ENCODE measurements at places on chromosomes 7 and 10.

GRCh38 chr7:93307943-93308342, 75.8 kb downstream of the VPS50 start:
- no peak for DNase-seq

DNA sequence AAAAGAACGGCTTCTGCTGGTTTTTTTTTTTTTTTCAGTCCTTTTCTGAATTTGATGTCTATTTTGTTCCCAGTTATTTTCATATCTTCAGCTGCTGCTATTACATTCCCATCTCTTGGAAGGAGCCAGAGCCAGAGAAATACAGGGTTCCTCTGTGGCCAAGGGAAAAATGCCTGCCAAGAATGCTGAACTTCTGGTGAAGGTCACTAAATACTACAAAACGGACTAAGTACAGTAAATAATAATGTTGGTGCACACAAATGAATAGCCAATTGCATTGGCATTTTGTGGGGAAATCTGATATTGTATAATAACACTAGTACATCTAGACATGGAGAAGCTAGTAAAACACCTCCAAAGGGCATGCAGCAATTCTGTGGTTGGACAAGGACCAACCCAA, 56.3 kb upstream of the ZEB1 start:
- no peak for DNase-seq

DNA sequence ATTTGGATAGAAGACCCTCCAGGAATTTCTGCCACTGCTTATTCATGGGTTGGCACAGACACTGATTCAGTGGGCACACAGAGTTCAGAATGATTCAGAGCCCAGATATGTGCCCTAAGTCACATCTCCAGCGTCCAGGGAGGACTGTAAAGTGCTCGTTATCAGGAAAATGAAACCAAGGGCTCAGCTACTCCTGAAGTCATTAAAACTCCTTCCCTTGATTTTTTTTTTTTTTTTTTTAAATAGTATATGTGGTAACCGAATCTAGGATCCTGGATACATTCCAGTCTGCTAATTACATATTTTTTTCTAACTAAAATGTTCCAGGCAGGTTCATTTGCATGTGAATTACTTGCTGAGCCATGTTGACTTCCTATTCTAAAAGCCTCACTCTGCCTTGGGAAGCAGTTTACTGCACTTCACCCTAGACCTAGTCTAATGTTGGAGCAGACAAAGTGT, 34.7 kb downstream of the MET start:
- peak; percentile 67 for DNase-seq

GRCh38 chr10:11180228-11180627, 162.6 kb downstream of the CELF2 start:
- DNase-seq = no peak

DNA sequence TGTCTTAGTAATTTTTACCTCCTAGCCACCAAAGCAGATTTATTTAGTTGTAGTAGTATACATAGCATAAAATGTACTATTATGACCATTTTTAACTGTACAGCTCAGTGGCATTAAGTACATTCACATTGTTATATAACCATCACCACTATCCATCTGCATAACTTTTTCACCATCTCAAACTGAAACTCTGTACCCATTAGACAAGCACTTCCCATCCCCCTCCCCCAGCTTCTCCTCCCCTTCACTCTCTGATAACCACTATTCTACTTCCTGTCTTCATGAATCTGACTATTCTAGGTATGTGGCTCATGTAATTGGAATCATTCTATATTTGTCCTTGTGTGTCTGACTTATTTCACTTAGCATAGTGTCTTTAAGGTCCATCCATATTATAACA, 71.9 kb downstream of the MRPL32 start:
- DNase-seq = no peak

- no peak for DNase-seq
Observed at GRCh38 chr10:128369101-128369650, 243.0 kb upstream of the MKI67 start.

GRCh38 chr7:8998762-8999161, 565.4 kb downstream of the NXPH1 start:
- no peak for DNase-seq

DNA sequence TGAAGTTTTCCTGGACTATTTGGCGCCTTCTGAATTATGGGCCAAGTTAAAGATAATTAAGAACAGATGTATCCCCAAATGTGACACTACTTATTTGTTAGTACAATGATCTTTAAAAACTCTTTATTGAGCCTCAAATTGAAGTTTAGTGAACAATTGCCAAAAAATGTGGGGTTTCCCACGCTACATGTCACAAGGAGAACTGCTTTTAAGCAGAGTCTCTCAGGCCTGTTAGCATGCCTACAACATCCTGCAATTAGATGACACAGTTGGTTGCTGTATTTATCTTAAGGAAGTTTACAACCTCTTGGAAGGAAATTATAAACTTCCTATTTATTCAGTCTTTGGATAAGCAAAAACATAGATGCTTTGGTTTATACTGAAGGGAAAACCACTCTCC, 733.0 kb downstream of the TNS3 start:
- peak; percentile 10 for DNase-seq

- DNase-seq = no peak
Observed at GRCh38 chr7:159145490-159145855, 806 bp upstream of the VIPR2 start.

- no peak for DNase-seq
Observed at GRCh38 chr10:31602541-31603234, 283.7 kb downstream of the ZEB1 start.

- DNase-seq = no peak
Observed at GRCh38 chr7:77867537-77867865, 68.9 kb downstream of the PHTF2 start.

DNA sequence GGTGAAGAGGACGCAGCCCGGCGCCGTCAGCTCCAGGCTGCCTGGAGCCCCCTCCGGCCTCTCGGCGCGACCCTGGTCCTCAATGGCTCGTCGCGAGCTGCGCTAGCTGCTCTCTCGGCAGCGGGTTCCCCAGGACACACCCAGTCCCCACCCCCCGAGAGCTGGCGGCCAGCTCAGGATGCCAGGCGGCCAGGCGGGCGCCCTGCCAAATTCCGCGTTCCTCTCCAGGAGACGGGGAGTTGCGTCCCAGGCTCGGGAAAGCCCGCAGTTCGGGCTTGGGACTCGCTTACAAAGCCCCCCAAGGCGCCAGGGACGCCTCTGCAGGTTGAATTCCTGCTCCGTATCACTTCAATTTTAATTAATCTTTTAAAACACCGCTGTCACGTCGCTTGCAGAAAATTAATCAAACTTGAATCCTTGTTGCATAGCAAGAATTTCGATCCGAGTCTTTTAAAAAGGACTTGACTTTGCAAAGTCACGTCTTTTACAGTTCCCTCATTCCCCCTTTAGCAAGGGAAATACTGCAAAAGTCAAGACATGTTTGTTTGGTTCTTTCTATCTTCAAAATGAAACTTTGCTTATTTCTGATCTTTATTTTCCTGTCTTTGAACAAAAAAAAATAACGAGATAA, 28.2 kb downstream of the SKIDA1 start:
- peak; percentile 65 for DNase-seq

DNA sequence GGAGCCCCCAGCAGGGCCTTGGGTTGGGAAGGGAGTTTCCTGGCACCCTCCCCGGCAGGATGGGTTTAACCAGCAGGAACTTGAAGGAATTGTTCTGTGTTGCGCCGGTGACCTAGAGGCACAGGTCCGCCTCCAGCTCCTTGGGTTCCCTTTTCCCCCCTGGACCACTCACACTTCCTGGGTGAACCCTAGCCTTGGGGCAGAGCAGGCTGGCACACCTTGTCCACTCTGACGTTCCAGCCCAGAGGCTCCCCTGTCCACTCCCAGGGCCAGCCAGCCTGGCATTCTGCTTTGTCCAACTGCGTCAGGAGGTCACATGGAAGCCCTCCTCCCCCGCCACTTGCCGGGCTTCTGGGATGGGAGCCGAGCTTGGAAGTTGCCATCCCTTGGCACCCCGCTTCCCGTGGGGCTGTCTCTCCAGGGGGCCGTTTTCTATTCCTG, 25.8 kb downstream of the TMEM120A start:
- DNase-seq = no peak

DNA sequence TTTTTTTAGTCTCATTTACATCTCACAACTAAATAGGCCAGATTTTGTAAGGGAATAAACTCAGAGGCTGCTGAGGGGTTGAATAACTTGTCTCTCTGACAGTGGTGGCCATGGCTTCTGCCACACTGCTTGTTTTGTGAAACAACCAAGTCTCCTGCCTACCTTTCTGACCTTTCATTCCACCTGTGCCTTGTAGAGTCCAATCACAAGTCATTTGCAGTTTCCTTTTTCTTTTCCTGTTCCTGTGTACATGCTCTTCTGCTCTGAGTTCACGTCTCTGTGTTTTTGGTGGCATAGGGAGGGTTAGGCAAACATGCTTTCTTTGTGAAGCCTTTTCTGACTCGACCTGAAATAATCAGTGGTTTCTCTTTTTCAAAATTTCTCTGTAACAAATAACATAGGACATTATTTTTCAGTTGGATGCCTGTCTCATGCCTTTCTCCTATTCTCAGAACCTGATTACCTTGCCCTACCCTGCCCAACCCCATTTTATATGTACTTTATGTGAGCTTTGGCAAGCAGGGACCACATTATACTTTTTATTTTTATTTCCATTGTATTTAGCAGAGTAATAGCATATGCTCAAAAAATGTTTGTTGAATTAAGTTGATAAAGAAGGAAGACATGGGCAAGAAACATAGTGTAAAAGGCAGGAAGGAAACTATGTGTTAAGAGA, 81.7 kb downstream of the HDAC9 start:
- no peak for DNase-seq

DNA sequence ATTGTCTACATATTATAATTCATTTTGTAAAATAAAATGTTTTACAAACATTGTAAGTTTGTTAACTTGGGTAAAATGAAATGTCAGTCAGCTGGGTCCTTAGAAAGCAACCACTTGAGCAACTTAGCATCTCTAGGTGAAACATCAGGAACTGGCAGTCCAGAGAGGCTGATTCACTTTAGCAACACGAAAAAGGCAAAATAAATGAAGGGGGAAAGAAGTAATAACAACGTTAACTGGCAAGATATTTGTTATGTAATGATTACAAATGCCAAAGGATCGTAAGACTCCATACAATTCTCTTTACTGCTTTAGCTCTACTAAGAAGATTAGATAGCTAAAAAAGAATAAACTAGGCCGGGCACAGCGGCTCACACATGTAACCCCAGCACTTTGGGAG, 5.0 kb downstream of the PDZD8 start:
- no peak for DNase-seq

GRCh38 chr7:42690794-42691639, 220.9 kb downstream of the C7orf25 start:
- peak; percentile 50 for DNase-seq

DNA sequence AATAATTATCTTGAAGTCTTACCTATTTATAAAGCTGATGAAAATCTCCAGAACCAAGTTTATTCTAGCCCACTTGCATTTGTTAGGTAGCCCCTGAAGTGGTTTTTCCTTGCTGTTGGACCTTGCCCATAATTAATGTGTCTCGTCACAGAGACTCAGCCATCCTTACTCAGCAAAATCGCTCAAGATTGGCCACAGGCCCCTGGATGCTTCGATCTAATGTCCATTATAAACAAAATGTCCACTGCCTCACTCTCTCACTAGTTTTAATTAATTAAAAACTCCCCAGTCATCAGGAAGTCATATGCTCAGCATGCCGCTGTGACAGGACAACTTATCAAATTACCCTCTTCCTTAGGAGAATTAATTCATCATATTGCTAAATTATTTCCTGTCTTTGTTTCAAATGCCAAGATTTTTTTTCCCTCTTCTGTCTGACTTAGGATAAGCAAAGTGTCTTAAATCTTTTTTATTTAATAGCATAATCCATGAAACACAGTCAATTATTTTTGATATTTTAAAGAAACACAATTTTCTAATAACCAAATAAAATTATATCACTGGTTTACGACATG, 126.8 kb upstream of the PCLO start:
- no peak for DNase-seq

DNA sequence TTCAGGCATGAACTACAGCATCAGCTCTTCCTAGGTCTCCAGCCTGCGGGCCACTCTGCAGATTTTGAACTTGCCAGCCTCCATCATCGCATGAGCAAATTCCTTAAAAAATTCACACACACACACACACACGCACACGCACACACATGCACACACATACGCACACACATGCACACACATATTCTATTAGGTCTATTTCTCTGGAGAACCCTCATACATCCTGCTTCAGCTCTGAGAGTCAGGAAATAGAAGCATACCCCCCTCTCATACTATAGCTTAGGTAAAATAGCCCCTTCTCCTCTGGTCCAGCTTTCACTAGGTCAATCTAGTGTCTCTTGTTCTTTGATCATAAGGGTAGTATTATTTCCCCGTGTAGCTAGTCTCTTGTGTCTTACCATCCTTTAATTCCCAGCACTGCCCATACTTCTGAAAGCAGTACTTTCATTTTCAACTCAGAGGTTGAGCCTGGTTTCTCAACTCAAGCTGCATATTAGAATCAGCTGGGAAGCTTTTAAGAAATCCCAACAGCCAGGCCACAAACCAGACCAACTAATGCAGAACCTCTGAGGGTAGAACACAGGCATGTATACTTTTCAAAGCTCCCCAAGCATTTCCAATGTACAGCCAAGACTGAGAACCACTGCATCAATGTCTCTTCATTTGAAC, 30.9 kb upstream of the ITGB8 start:
- DNase-seq = no peak

- peak; percentile 38 for DNase-seq
Observed at GRCh38 chr10:91604553-91605534, 28.0 kb downstream of the PPP1R3C start.

GRCh38 chr10:86851328-86852207, 95.1 kb downstream of the BMPR1A start:
- DNase-seq = no peak

- no peak for DNase-seq
Observed at GRCh38 chr10:96325719-96326373, 21.6 kb downstream of the DNTT start.

GRCh38 chr7:49483142-49483541, 290.3 kb upstream of the VWC2 start:
- no peak for DNase-seq

DNA sequence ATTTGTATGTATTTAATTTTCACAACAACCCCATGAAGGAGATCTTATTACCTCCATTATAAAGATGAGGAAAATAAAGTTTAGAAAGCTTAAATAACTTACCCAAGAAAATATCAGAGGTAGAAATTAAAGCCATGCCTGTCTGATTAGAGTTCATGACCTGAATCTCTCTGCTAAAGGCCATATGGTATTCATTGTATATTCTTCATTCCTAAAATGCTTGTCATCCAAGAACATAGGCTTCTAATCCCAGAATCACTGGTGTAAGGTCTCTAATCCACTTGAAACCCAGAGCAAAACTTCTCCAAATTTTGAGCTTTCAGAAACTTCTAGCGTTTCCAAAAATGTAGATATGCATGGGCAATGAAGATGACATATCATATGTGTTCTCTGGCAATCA, 72.3 kb upstream of the YAE1 start:
- DNase-seq = no peak

DNA sequence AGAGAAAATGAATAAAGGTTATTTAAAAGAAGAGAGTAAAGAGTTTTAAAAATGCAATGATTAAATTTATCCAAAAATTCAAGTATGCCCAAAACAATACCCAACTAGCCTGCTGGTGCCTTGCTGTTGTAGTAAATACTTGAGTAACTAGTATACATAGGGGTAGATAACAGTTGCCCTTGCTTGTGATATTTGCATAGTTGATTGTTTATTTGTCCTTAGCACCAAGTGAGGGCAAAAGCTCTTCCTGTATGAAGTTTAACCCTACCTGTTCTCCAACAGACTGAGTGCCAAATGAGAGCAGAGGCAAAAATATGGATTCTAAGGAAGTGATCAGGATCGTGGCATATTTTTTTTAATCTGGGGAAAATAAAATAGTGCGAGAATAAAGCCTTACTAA, 85.0 kb downstream of the PTN start:
- no peak for DNase-seq
